ENCODE measurements at places on chromosomes 13 and 19.

DNA sequence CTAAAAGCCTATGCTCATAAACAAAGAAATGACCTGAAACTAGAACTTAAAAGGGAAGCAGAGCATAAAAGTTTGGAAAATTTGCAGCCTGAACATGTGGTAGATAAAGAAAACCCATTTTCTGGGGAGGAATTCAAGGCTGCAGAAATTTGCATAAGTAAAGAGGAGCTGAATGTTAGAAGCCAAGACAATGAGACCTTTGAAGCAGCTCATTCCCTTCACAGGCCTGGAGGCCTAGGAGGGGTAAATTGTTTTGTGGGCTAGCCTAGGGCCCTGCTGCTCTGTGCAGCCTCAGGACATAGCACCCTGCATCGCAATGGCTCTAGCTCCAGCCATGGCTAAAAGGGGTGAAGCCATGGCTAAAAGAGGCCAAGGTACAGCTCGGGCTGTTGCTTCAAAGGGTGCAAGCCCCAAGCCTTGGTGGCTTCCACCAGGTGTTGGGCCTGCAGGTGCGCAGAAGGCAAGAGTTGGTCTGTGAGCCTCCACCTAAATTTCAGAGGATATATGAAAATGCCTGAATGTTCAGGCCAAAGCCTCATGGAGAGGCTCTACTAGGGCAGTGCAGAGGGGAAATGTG, 38.3 kb downstream of the ZIC2 start:
- no peak for DNase-seq

- DNase-seq: peak; percentile 67
These were observed 224.8 kb downstream of the NHLRC3 start for GRCh38 chr13:39263033-39263432.

DNA sequence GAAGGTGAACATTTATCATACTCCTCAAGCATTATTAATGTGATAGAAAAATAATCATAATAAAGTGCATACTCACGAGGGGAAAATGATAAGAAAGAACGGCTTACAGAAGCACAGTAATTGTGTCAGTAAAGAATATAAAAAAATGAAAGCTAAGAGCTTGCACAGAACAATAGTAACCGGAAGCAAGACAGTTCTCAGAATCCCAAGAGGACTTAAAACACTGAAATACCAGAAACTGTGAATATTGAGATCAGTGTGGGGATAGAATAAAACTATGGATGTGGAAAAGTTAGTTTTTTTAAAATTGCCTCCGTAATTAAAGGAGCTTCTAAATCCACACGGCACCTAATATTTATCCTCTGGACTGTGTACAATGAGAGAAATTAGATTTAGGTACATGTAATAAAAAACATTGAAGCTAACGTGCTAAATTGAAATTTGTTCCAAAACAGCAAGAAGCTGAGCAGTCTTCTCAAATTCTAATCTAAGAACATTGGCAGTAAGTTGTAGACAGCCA, 482.7 kb downstream of the SLITRK6 start:
- DNase-seq: no peak

GRCh38 chr19:15110418-15110815, 3.2 kb downstream of the SYDE1 start:
- DNase-seq: no peak

DNA sequence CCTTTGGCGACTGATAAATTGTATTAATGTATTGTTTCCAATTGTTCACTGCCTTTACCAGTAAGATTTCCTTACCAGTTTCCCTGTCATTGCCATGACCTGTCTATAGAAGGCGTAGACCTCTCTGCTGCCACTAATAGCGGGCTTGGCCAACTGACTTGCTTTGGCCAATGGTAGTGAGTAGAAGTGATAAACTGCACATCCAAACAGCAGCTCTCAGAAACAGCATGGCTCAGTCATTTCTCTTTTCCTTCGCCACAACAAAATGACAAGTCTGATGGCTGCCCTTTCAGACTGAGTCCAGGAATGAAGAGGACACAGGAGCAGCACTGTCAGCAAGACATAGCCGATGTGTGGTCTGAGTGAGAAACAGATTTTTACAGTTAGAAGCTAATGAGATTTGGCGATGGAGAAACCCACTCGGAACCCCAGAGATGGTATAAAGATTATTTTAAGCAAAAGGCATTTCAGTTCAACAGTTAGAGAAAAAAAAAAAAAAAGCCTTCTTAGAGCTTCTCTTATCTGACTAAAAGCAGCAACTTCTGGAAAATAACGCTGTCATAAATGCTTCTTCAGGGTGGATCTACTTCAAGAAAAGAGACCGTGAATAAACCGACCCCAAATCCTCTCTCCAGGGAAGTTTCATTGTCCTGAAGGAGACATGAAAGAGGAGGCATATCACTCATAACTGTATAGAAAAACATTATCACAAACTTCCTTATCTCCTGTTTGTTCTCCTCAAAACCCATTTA, 42.0 kb upstream of the TM9SF2 start:
- DNase-seq: no peak

GRCh38 chr19:12596927-12597548, 13.6 kb downstream of the ZNF490 start:
- DNase-seq: no peak

DNA sequence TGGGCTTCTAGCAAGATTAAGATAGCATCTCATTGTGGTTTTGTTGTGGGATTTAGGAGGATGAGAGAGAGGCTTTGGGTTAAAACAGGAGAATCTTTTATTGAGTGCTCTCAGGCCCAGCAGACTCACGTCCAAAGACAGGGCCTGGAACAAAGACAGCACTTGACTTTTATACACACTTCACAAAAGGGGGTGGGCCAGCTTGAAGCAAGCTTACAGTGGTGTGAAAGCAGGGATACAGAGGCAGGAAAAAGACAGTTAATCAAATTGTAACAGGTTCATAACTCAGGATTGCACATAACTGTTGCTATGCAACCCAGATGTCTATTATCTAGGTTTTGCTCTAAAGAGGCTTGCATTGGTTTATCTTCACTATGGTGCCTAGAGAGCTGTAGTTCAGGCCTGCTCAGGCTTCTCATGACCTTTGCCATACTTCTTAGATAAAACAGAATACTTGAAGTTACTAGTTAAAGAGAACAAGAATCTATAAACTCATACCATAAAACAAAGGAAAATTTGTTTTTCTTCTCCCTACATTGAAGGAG, 42.2 kb upstream of the CEACAM21 start:
- no peak for DNase-seq

GRCh38 chr13:114212158-114212495, 22.6 kb upstream of the CDC16 start:
- no peak for DNase-seq

- no peak for DNase-seq
These were observed 448.9 kb downstream of the UQCRFS1 start for GRCh38 chr19:28764066-28764465.

- DNase-seq: no peak
These were observed 153.9 kb downstream of the TEX29 start for GRCh38 chr13:111474136-111475002.

- no peak for DNase-seq
These were observed 12.4 kb upstream of the RANBP3 start for GRCh38 chr19:5990289-5990797.

DNA sequence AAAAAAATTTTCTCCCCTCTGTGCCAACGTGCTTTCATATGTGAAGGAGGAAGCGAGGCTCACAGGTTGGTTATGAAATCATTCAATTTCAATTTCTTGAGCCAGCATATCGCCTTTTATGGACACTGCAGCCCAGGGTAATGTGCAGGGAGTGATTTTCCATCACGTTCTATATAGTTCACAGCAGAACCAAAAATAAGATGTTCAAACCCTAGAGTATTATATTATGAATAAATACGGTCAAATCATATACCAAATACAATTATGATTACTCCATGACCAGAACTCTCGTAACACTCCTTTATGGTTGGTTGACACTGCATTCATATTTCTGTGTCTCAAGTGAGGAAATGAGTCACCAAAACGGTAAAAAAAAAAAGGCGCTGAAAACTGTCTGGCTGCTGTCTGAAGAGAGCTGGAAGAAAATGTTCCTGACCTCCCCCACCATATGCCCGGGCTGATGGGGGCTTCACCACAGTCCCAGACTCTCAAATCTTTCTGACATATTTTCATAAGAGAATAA, 75.8 kb upstream of the UBAC2 start:
- no peak for DNase-seq

DNA sequence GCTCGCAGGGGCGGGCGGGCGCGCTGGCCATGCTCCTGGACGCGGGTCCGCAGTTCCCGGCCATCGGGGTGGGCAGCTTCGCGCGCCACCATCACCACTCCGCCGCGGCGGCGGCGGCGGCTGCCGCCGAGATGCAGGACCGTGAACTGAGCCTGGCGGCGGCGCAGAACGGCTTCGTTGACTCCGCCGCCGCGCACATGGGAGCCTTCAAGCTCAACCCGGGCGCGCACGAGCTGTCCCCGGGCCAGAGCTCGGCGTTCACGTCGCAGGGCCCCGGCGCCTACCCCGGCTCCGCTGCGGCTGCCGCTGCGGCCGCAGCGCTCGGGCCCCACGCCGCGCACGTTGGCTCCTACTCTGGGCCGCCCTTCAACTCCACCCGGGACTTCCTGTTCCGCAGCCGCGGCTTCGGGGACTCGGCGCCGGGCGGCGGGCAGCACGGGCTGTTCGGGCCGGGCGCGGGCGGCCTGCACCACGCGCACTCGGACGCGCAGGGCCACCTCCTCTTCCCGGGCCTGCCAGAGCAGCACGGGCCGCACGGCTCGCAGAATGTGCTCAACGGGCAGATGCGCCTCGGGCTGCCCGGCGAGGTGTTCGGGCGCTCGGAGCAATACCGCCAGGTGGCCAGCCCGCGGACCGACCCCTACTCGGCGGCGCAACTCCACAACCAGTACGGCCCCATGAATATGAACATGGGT, 599 bp downstream of the ZIC2 start:
- DNase-seq: no peak

DNA sequence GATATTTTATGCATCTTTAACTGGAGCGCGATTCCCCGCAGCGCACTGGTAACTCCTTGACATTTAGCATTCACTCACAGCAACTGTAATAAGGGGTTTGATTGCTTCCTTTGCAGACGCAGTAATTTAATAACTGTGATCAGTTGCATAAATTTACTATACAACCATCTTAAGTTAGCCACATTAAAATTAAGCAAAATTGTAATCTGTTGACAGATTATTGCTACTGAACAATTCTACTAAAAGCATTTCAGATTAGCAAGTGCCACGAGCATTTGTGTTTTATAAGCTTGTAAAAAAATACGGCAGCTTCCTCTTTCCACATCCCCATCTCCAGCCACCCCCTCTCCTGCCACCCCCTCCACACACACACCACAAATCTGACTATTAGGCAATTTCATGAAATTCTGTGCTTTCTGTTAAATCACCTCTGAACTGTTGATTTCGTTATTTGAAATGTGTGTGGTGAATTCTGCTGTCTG, 44.4 kb downstream of the TSHZ3 start:
- no peak for DNase-seq

- DNase-seq: no peak
These were observed 260.0 kb downstream of the KLF12 start for GRCh38 chr13:73873940-73874830.

DNA sequence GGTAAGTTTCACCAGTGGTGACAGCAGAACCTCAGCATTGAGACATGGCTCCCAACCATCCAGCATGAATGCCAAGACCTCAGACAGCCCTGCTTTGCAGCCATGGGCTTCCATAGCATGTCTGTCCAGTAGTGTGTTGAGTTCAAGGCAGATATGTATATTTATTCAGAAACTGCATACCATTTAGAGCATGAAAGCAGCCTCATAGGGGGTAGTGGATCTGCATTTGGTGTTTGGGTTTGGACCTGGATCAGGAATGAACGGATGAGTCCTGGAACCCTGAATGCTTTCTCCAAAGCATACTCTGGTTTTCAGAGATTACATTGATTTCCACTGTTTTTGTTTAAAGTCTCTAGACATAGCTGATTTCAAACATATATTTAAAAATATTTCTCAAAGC, 114.3 kb downstream of the ESD start:
- no peak for DNase-seq

GRCh38 chr13:97975848-97976609, 22.6 kb downstream of the IPO5 start:
- peak; percentile 87 for DNase-seq

- no peak for DNase-seq
These were observed 523.1 kb downstream of the DCT start for GRCh38 chr13:93956426-93956825.

- DNase-seq: no peak
These were observed 90.1 kb downstream of the RGCC start for GRCh38 chr13:41547251-41548000.

DNA sequence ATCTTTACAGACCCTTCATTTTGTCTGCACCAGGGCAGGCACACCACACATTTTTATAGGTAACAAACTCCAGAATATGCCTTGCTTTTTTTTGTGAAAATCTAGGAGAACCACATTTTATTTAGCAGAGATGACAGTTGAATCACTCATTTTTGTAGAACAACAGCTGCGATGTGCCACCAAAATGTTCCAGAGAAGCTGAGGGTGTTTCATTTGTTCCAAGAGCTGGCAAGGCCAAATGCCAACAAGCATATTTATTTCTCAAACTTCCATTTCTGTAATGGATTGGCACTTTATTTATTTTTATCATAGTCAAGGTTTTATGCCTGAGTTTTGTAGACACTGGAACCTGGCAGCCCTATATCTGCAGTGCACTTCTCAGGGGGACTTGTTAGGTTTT, 10.4 kb downstream of the OLFM4 start:
- DNase-seq: no peak

DNA sequence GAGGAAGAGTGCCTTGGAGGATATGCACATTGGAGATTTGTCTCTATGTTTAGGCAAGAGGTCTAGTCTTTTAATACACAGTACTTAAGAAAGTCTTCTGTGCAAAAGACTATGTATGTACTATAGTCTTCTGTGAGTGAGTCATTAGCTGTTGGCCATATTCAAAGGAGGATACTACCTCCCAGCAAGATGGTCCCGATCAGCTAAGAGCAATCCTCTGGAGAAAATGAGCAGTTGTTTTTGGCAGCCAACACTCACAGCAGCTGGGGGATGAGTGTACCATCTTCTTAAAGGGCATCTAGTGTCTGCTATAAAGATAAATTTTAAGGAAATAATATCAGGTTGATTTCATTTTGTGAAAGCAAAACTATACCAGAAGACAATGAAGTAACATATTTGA, 487.8 kb downstream of the KCTD12 start:
- DNase-seq: no peak

DNA sequence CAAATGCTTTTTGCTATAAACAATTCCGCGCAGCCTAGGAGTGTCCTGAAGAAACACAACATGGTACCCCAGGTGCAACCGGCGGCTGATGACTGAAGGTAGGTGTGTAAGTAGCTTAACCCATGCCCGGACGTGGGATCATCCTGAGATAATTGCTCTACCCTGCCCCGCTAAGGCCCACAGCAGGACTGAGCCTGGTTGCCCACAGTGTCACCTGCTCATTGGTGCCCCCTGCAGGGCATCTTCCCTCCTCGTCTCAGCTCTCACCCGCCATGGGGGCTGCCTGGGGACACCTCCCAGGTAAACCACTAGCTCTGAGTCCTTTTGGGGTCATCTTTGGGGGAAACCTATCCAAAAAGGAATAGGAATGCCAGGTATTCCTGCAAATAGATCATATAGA, 22.3 kb downstream of the TMEM161A start:
- peak; percentile 61 for DNase-seq

DNA sequence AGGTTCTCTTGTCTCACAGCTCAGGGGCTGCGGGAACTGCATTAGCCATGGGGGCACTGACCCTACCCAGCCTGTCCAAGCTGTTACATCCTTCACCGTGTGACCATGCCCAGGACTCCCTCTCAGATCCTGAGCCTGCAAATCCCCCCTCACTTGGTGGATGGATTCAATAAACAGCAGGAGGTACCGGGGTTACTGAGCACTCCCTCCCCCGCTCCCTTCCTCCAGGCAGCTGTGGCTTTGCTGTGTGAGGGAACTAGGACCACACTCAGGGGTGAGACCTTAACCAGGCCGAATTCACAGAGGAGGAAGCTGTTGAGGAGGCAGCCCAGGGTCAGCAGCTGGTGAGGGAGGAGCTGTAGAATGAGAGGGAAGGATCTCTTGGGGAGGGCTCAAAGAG, 27.0 kb upstream of the CEACAM1 start:
- no peak for DNase-seq

Data from activated CD4-positive, alpha-beta T cell treated with anti-CD3 and anti-CD28 coated beads, Interleukin-2, amount 50 U/mL, for 48 hours (primary cell).